ENCODE measurements at places on chromosomes 2 and 18.

- no peak for DNase-seq
Observed at GRCh38 chr2:54550547-54550946, 94.4 kb downstream of the SPTBN1 start.

GRCh38 chr2:166891727-166892126 is 3.4 kb downstream of the XIRP2 start:
- DNase-seq, result no peak

- no peak for DNase-seq
Observed at GRCh38 chr18:57475408-57475807, 40.2 kb downstream of the ONECUT2 start.

DNA sequence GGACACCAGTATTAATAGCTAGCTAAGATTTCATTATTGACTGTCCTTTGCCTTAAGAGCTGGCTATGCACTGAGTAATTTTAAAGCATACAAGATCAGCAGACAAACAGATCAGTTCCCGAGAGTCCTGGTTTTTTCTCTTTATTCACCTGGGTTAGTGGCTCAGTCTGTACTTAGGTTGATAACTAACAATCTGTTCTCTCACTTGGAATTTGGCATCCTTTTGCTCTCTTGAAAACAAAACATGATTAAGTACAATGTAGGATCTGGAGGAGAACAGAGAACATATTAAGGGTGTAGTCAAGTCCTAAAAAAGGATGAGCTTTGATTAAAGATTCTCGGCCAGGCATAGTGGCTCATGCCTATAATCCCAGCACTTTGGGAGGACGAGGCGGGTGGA is 16.6 kb downstream of the ARPC2 start:
- no peak for DNase-seq
